Hematopoietic multipotent progenitor cell treated with erythropoietin and hydrocortisone succinate and interleukin-3 and kit ligand, for 4 days (in vitro differentiated cells): ENCODE measurements at places on chromosomes 11 and 22.

- peak; percentile 63 for DNase-seq
Measured at GRCh38 chr11:64239662-64240434, 1.0 kb upstream of the FKBP2 start.

- DNase-seq: peak; percentile 34
Measured at GRCh38 chr11:35304386-35304775, 115.0 kb downstream of the SLC1A2 start.

- DNase-seq: peak; percentile 59
Measured at GRCh38 chr11:2098691-2099515, 40.3 kb downstream of the IGF2 start.

DNA sequence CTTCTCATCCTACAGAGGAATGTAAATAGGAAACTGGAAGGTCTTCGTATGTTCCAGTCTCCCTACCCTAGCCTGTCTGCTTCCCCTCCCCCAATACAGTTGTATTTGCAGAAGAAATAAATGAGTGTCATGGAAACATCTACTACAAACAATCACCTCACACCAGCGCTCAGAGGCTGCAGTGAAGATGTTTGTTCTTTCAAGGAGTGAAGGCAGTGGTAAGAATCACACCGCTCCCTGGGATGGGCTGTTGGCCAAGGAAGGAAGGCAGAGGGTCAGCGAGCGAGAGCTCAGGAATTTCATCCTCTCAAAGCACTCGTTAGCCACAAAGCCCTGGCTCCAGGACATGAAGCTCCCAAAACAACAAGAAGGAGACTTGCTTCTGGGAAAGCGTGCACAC, 1.1 kb upstream of the IGSF9B start:
- DNase-seq: no peak

DNA sequence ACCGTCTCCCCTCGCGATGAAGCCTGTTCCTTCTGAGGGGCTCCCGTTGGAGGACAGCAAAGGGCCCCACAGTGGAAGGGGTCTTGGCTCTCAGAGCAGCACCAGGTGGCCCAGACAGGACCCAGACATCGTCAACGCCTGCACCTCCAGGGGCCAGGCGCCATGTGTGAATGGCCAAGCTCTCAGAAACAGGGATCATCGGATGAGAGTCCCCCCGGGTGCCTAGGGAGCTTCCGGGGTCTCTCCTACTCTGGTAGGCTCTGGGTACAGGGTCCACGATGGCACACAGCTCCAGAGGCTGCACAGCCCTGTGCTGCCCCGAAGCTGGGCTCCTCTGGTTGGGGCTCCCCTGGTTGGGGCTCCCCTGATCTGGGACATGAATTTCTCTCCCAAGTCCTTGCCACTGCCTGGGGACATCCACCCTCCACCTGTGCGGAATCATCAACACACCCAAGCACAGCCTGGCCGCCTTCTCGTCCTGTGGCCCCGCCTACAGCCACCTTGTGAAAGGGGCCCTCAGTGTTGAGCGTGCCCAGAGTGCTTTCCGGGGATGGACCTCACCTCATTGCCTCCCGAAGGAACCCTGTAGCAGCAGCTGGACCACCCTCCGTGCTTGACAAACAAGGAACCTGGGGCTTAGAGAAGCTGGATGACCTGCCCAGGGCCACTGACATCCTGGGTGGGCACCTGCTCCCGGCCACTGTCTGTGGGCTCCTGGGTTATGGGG, 929.0 kb downstream of the BRD1 start:
- no peak for DNase-seq

DNA sequence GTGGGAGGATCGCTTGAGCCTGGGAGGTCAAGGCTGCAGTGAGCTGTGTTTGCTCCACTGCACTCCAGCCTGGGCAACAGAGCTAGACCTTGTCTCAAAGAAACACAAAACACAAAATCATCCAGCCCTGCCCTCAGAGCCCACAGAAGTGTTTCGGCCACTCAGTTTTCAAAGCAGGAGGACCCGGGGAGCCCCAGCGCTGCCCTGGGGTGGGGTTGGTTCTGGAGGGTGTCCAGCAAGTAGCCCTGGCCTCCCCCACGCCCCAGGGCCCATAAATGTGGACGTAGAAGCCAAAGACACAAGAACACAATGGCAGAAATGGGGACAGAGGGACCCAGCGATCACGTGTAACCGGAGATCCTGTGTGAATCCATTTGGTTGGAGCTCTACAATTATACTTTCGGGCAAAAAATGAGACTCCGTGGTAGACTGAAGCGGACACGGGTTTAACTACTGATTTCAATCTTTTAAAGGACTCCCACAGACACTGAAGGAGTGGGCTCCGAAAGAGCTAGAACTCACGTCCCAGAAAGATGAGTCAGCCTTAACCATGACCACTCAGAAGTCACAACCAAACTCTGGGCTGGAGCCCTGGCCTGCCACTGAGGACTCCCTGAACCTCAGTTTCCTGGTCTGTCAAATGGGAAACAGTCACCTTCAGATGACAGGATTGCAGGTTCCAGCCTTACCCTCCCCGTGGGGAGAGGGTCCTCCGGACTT, 9.0 kb upstream of the CYTH4 start:
- peak; percentile 68 for DNase-seq

GRCh38 chr11:40388097-40388818, 1071.2 kb downstream of the LRRC4C start:
- DNase-seq: no peak

DNA sequence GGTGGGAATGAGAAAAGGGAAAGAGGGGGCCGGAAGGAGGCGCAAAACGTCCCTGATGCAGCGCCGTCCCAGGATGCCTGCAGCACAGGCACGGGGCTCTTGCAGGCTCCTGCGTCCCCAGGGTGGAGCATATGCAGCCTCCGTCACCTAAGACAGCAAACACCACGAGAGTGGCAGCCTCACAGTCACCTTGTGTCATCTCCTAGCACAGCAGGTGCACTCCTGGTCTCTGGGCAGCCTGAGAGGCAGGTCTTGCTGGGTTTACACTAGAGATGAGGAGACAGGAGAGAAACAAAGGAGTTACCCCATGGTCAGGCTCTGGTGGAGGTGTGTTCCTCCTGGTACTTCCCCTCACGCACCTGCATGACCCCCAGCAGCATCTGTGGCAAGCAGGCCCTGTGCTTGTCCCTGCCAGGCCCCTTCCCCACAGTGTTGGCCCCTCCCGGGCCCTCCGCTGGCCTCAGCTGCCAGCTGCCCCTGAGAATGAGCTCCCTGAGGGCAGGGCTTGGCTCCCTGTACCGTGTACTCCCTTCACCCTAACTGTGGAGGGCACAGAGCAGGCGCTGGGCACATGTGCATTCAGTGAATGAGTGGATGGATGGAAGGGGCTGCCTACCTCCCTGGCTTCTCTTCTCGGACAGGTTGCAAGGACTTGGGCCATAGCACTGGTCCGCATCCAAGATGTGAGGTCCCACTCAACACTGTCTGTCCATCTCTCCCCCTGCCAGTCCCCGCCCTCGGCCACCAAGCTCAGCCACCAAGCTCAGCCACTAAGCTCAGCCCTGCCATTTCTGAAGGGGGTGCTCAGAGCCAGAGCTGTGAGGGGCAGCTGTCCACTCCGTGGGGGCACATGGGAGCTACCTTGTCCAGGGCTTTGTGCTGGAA, 988.6 kb downstream of the BRD1 start:
- no peak for DNase-seq

DNA sequence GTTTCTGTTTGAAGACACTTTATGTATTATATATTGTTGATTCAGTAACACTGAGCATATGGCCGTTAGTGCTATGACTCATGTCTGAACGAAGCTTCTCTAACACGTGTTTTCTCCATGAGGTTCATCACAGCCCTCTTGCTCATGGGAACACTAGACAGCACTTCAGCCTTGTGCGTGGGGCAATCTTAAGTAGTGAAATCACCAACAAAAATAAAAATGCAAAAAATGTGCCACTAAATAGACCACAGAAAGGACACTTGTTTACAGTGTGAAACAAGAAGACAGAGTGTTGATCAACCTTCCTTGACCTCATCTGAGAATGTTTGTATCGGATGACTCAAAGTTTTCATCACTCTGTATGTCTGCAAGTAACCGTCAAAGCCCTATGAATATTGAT, 94.5 kb downstream of the FDX1 start:
- DNase-seq: no peak

GRCh38 chr11:36313750-36314433, 17.8 kb downstream of the PRR5L start:
- no peak for DNase-seq

GRCh38 chr11:84564180-84564866, 1062.8 kb downstream of the DLG2 start:
- DNase-seq: peak; percentile 54

- no peak for DNase-seq
Measured at GRCh38 chr11:8242499-8243280, 21.0 kb downstream of the LMO1 start.

GRCh38 chr22:48902983-48903650, 924.6 kb downstream of the BRD1 start:
- DNase-seq: no peak

DNA sequence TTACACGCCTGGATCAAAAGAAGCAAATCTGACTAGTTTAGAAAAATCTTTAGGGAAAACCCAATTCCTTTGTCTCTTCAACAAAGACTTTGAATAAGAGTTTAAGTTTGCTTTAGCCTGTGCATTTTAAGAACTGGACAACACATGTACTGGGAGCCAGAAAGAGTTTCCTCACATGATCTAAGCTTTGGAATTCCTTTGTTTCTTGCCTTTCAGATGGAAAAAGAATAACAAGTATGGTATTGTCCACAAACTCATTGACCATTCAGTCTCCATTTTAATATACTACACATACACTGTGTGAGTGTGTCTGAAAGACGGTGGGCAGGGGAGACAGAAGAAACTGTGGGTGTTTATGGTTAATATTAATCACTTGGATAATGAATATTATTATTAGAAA, 205.6 kb downstream of the MAML2 start:
- DNase-seq: no peak

DNA sequence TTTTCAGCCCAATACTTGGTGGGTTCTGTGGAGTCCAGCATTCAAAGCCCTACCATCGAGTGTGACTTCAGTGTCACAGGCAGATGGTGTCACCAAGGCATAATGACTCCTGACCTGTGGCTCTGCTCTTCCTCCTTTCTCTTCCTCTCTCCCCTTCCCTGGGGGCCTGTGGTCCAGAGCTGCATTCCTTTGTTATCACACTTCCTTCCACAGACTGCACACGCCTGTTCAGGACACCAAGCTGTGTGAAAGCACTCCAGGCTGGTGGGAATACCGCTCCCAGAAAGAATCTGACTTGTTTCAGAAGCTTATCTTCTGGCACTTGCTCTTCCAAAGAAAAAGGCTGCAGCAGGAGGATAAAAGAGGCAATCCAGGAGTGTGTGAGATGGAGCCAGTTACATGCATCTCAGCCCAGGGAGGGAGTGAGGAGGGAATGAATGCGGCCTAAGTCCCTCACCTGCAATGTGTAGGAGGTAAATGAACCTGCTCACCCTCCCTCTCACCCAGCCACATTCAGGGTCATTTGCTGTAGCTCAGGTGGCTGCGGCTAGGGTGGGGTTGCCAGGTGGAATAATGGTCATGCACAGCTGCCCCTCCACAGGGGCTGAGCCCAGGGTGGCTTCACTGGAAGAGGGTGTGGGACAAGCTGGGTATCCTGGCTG, 79.3 kb downstream of the ADAMTS15 start:
- no peak for DNase-seq

GRCh38 chr22:38239101-38239761, 33.6 kb downstream of the TMEM184B start:
- no peak for DNase-seq

GRCh38 chr11:1842149-1843097, 3.6 kb downstream of the TNNI2 start:
- DNase-seq: peak; percentile 53

- no peak for DNase-seq
Measured at GRCh38 chr11:1138097-1138496, 19.7 kb upstream of the MUC5AC start.

- peak; percentile 48 for DNase-seq
Measured at GRCh38 chr11:66335531-66336233, 552 bp downstream of the RIN1 start.

DNA sequence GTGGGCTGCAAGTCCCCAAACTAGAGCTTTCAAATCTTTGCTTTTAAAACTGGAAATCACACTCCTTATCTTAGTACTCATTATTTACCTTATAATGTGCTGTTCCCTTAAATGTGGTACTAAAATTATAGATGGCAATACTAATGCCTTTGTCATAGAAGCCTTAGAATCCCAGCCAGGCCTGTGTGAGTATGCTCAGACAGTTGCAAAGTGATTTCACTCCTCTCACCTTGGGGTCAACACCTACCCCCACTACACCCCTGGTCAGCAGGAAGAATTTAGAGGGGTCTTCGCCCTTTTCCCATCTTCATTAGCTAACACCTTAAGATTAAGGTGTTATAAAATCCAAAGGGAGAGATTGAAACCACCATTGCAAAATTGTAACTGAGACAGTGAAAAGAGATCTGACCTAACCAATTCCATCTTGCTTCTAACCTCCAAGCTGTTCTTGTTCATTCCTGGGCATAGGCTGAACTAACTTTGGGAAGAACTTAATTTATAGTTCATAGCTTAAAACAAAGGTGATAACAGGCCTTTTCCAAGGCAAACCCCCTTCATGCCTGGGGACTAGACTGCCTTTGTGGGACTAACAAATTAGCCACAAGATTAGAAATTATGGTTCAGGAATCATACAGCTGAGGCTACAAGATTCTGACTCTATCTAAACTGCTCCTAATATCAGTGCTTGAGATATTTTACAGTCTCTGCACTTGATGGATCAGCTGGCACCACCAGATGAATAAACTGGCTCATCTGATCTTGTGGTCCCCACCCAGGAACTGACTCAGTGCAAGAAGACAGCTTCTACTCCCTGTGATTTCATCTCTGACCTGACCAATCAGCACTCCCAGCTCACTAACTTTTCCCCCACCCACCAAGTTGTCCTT, 10.4 kb upstream of the MRPL17 start:
- peak; percentile 48 for DNase-seq

GRCh38 chr11:121417055-121417551, 35.0 kb upstream of the SORL1 start:
- peak; percentile 100 for DNase-seq

- DNase-seq: no peak
Measured at GRCh38 chr11:88051396-88051795, 123.8 kb downstream of the RAB38 start.

DNA sequence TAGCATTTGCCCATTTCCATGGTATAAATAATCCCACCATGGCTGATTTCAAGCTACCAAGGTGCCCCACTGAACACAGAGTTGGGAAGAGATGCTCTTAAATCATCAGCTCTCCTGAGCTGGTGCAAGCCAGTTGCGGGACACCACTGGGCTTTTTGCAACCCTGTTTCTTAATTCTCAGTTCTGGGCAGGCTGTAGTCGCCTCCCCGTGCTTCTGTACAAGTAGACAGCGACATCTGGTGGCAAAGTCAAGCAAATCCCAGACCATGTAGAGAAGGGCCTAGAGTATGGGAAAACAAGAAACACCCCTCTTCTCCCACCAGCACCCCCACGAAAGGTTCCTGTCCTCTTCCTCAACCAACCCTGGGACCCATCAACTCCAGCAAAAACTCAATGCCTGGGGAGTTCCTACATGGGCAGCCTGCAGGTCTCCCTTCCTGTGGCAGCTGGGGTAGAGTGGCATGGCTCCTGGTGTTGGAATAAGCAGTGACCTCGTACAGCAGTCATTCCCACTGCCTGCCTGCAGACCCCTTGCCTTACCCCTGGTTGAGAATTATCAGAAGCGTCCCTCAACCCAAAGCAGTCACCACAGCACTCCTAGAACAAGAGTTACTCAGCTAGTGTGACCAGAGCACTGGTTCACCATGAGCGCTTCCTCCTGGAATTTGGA, 68.4 kb downstream of the IGLL5 start:
- peak; percentile 88 for DNase-seq
